ENCODE measurements at places on chromosomes 7 and 10. TPM values are rescaled to one million over a fixed set of nuclear protein-coding genes. Genes with fewer than 3 reads are reported as not detected.

GRCh38 chr7:29091715-29092114 is 54.6 kb downstream of the CPVL start:
- no peak for DNase-seq

DNA sequence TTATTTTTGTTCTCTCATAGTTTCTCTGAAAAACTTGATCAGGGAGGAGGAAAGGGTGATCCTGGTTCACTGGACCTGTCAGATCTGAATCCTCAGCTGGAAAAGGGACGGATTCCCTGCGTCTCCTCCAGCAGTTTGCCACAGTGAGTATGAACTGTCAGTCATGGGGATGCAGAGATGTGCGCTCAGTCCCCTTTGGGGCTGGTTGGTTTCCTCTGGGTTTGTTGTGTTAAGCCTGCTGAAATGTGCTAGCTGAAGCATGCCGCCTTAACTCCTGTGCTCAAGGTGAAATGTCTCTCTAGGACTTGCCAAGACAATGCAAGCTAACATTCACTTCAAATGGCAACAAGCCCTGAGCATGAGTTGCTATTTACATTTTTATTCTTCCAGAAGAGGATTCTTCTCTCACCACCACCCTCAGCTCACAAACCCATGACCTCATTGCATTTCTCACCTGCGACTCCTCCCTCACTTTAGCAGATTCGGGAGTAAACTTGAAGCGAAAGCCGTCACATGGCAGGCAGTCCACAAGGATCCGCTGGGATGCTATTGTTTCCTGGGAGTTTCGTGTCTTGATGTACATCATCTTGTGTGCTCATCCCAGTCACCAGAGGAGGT is 192.9 kb upstream of the FZD8 start:
- no peak for DNase-seq

DNA sequence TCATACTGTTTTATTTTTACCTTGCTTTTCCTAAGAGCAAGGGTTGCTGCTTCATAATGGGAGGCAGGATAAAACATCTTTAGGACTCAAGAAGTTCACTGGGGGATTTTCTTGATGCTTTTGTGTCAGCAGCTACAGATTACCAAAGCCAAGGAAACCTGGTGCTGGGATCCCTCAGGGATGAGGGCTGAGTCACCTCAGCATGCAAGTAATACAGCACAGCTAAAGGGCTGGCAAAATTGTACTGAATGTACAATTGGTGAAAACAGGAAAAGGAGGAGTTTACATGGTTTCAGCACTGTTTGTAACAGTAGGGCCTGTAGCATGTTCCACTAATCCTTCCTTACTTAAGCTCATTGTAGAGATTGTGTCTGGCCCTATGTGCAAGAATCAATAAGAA is 1056.8 kb downstream of the SORCS1 start:
- no peak for DNase-seq

GRCh38 chr10:132918617-132919373 is 23.6 kb downstream of the CFAP46 start:
- no peak for DNase-seq

DNA sequence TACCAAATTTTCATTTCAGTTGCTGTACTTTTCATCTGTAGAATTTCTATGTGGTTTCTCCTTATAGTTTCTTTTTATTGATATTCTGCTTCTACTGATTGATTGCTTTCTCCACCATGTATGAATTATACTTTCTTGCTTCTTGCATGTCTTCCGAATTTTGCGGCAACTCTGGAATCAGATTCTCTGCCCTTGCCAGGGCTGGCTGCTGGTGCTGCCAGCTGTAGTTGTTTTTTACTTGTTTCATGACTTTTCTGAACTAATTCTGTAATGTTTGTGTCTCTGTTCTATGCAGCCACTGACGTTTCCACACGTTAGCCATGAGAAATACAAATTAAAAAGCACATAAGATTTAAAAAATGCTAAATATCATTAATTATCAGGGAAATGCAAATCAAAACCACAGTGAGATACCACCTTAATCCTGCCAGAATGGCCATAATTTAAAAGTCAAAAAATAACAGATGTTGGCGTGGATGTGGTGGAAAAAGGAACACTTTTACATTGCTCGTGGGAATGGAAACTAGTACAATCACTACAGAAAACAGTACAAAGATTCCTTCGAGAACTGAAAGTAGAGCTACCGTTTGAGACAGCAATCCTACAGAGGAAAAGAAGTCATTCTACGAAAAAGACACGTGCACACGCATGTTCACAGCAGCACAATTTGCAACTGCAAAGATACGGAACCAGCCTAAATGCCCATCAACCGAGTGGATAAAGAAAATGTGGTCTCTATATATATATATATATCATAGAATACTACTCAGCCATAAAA is 51.5 kb downstream of the MAD1L1 start:
- DNase-seq = no peak

GRCh38 chr7:15470825-15471668 is 90.8 kb downstream of the AGMO start:
- DNase-seq = no peak

DNA sequence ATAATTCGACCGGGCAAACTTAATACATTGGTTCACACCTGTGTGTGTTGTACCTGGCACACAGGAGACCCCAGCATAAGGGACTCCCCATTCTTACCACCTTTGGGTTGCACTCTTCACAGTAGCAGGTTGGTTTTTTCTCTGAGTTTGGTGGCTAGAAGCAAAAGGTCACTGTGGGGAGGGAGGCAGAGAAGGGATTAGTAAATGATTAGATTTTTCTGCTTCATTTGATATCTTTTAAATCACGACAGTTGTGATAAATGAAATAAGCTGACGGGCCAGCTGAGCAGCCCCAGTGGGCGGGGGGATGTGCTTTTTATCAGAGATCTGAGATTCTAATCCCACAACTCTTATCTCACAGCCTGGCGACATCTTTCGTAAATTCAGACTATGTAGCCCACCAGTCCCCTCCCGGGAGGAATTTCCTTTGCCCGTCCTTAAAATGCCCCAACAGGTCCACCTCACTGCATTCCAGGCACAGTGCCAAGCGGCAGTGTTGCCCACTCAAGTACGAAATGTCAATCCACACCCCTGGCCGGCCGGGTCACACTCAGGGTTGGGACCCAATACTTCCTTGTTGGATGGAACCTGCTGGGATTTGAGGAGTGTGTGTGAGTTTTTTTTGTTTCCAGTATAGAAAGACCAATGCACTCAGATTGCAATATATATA is 10.5 kb upstream of the KCP start:
- no peak for DNase-seq

DNA sequence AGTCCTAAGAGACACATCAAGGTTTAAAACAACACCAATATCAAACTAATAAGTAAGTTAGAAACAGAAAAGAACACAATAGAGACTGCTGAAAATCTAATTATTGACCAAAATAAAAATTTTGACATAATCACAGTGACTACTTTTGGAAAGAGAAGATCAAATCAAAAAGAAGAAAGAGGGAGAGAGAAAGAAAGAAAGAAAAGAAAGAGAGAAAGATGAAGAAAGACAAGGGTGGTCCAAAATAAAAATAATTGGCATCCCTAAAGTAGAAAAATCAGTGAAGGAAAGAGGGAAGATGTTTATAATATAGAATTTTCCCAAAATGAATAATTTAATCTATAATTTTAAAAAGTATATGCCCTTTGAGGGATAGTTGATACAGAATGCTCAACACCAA is 118.8 kb upstream of the VIPR2 start:
- DNase-seq = no peak

DNA sequence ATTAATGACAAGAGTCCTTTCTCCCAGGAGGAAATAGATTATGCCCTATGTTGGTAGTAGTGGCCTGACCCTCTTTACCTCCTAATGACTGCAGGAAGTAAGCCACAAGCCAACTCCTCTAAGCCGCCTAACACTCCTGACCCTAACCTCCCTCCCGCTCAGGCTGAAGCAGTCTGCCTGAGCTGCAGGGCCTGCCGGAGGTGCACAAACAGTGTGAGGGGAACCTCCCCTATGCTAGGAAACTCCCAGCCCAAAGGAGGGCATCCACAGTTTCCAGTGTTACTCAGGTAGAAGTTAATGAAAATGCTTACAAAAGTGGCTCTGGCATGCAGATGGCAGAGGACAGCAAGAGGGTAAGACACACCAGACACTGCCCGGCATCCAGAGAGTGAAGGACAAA is 294.4 kb upstream of the GALNT17 start:
- no peak for DNase-seq

DNA sequence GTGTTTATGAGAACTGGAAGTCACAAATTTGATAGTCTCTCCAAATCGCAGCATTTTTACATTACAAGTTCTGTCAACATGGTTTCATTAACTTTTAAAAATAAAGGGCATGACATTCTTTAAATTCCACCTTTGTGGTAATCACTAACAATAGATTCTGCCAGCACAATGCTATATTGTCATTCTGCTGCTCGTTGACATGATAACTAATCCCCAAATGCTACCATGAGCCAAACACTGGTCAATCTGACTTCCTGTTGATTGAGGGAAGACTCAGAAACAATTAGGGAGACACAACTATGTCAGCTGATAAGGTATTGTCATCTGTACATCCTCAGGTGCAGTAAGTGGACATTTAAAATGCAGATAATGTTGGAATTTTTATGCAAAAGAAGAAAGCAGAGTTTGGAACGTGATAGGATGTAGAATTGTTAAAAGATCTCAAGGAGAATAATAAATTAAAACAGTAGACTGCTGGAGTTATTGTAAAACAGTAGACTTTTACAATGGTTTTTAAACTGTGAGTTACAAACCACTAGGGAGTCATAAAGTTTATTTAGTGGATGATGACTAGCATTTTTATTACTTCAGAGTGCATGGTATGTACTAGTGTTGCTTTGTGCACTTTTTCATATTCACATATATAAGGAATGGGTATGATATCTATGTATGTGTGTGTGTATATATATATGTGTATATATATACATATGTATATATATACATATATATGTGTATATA is 126.4 kb upstream of the DKK1 start:
- no peak for DNase-seq

DNA sequence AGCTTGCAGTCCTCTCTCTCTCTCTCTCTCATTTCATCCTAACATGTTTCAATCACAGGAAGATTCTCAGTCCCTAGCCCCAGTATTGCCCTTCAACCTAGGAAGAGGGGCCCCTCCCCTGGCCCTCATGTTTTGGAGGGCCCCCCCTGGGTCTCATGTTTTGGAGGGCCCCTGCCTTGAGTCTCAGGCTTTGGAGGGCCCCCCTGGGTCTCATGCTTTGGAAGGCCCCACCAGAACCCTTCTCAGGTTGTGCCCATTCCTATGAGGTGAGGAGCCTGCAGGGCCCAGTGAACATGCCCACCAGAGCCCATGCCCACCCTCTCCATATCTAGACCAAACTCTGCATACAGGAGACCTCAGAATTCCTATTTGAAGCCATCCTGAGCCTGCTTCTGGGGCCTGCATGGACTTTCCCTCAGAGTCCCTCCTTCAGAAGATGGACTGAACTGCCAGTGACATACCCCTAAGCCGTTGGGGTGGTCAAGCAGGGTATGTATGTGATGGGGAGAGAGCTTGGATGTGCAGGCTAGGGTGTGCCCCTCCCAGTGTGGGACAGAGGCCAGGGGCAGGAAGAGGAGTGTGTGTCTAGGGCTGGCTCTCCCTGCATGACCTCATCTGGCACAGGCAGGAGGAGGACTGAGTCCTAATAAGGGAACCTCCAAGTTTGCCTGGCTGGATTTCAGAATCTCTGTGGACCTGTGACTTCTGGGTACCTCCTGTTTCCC is 8.1 kb upstream of the VDAC2 start:
- peak; percentile 14 for DNase-seq

DNA sequence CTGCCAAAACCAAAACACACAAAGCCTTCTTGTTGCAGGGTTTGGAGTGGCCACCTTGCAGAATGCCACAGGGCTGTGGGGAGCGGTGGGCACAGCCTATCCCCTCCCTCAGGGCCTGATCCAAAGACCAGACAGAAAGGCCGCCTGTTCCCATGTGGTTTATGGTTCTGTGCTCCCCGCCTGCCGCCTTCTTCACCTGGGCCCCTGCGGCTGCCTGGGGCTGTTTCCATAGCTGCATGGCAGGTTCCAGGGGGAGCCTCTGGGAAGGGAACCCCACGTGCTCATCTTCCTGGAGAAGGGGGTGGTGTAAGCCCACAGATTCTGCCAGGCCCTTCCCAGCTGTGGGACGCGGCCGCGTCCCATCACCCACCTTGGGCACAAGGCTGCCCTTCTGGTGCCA is 70.7 kb upstream of the EZH2 start:
- no peak for DNase-seq

- no peak for DNase-seq
Measured at GRCh38 chr10:110706690-110707098, 62.6 kb downstream of the RBM20 start.

GRCh38 chr7:34552502-34552901 is 105.5 kb upstream of the NPSR1 start:
- no peak for DNase-seq

DNA sequence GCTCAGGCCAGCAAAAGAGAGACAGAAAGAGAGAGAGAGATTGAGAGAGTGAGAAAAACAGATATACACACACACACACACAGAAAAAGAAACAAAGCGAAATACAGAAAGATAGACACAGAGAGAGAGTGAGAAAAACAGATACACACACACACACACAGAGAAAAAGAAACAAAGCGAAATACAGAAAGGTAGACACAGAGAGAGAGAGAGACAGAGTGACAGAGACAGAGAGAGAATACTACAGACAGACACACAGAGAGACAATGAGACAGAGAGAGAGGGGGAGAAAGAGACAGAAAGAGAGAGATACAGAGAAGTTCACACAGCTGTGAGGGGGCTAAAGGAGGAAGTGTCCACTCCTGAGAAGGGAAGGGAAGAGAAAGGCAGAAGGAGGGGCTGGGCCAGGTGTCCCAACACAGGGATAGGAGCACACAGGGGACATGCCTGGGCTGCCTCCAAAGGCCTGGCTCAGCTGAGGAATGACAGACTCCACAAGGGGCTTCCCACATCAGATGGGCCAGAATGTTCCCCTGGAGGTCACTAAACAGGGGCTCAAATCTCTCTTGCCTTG is 4.3 kb downstream of the GCK start:
- no peak for DNase-seq

DNA sequence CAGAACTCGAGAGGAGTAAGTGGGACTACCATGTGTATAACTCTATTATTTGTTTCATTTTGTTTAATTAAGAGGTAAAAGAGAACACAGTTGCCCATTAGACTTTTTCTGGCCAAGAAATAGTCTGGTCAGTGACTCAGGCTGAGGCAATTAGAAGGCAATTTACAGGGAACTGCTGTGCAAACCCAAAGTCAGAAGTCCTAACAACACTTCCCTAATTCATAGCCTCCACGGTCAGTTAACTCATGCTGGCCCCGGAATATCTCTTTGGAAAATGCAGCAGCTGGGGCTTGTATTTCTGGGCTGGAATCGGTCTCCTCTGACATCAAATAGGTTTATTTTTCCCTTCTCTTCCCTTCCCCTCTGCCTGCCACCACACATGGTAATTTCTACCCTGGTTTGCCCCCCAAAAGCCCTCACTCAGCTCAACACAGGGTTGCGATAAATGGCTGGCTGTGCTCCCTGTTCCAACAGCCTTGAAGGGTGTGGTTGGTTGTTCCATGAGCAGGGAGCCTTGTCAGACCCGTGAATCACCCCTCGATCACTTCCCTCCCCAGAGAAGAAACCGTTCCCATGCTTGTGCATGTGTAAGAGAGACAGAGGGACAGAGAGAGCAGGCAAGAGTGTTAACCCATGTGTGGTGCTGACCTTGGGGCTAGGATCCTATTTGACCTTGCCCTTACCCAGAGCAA is 5.3 kb downstream of the SH3PXD2A start:
- no peak for DNase-seq

- no peak for DNase-seq
Measured at GRCh38 chr10:71202314-71202713, 10.1 kb upstream of the UNC5B start.

BMPER gene
- total RNA-seq = 3.0 TPM

TEX47 gene
- total RNA-seq = not detected

LIPN gene
- not detected for total RNA-seq

RNF32 gene
- 1.4 TPM for total RNA-seq

OPN1SW gene
- total RNA-seq = not detected
